ENCODE measurements at places on chromosomes 4 and X. TPM values are rescaled to one million over a fixed set of nuclear protein-coding genes. Genes with fewer than 3 reads are reported as not detected.

- DNase-seq = no peak
Observed at GRCh38 chr4:42747971-42748370, 91.1 kb upstream of the ATP8A1 start.

Gene RAB33A
- 2.1 TPM for total RNA-seq

DNA sequence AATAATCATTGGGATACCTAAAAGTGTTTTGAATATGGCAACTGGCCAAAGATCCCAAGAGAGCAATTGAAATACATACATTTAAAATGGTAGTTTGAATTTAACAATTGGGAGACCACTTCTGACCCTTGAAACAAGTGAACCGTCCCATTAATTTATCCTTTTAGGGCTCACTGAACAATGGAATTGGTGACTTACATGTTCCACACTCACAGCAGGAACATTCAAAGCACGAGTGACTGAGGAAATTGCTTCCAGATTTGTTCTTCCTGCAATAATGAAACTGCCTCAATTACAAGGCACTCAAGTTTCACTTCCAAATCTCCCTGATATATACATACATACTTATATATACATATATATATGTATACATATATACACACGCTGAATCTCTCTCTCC, 20.6 kb downstream of the SLC39A8 start:
- DNase-seq = no peak

DNA sequence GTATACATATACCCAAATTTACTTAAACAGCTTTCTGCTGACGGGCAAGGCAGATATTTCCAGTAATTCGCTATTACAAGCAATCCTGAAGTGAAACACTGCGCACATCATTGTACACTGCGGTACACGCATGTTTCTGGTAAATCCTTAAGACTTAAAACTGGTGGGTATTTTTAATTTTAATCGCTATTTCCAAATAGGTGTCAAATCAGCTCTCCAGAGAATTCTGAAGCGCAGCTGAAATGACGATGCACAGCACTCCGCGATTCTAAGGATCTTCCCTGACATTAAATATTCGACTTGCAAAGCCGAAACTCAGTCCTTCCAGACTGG, 361 bp downstream of the TMEM128 start:
- no peak for DNase-seq

GRCh38 chr4:186712690-186713089, 11.0 kb downstream of the FAT1 start:
- no peak for DNase-seq

DNA sequence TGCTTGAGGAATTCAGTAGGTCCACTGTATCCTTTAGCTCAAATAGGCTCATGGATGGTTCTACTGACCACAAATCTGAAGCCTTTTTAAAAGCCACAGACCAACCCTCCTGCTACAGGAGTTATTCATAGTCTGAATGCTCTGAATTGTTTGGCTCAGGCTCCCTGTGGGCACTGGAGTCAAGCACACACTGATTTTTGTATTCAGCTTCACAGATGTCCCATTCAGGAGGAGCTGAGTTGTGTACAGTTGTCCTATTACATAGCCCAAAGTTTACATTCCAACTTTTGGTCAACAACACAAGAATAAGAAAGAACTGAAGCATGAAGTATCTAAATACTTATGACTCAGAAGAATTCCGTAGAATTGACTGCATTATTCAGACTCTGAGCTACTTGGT, 243.9 kb downstream of the UNC5C start:
- no peak for DNase-seq

DNA sequence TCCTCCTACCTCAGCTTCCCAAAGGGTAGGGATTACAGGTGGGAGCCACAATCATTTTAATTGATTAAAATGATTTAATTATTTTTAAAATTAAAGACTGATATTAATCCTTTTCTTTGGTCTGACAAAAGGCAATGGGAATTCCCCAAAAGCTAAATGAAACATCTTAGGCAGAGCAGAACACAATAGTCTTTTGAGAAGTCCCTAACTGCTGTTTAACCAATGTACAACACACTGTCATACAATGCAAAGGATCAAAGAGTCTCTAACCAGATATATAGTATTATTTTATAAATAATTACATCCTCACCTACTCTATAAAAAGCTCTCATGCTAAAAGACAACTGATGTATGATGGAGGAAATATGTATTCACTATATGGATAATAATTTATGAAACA, 47.0 kb downstream of the THAP9 start:
- no peak for DNase-seq

GRCh38 chrX:72079607-72080006, 52.1 kb downstream of the RTL5 start:
- no peak for DNase-seq

Gene CCSER1
- not detected for total RNA-seq

DNA sequence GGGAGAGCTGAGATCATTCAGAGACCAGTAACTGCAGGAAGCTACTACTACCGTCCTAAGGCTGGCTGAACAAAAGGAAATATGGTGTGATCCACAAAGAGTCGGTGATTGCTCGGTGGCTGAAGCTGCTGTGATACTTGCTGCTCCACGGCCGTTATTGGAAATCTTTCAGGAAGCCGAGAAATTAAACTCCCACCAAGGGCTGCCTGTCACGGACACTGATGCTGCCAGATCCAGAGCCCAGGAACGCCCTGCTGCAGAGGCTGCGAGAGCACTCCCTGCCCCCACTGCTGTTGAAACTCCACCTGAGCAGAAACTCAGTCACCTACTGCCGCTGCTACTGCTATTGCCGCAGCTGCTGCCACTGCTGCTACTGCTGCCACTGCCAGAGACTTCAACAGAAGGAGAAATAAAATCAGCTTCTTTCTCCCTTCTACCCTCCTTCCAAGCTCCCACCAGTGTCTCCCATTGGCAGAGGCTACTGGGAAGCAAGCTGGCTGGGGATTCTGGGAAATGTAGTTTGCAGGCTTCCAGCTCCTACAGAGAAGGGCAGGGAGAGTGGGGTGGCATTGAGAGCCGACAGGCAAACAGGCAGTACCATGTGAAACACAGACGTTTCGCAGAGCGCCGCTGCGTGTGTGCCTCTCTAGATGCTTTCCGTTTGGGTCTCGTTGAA, 126.0 kb upstream of the ENPP6 start:
- DNase-seq = peak; percentile 64

Gene UGT2B17
- not detected for total RNA-seq

DNA sequence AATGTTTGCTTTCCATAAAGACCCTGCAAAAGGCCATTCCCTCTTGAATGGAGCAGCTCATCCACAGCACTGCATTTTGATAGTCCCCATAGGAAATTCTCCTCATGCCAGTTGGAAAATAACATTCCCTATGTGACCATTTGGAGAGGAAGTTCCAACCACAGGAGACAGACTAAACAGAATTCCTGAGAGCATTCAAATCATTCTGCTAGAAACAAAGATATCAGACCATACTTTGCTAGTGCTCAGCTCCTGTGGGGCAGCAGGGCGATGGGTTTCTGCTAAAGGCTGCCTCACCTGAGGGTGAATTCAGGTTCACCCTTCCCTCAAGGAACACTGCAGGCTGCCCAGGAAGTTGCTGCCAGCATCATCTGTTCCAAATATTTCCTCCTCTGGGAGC, 58.8 kb downstream of the LNX1 start:
- DNase-seq = no peak

Gene CT47B1
- total RNA-seq = not detected

Gene STPG2
- total RNA-seq = not detected

- DNase-seq = no peak
Observed at GRCh38 chr4:115841871-115842270, 728.5 kb upstream of the NDST4 start.

GRCh38 chr4:123284168-123284567, 112.4 kb upstream of the SPRY1 start:
- no peak for DNase-seq

DNA sequence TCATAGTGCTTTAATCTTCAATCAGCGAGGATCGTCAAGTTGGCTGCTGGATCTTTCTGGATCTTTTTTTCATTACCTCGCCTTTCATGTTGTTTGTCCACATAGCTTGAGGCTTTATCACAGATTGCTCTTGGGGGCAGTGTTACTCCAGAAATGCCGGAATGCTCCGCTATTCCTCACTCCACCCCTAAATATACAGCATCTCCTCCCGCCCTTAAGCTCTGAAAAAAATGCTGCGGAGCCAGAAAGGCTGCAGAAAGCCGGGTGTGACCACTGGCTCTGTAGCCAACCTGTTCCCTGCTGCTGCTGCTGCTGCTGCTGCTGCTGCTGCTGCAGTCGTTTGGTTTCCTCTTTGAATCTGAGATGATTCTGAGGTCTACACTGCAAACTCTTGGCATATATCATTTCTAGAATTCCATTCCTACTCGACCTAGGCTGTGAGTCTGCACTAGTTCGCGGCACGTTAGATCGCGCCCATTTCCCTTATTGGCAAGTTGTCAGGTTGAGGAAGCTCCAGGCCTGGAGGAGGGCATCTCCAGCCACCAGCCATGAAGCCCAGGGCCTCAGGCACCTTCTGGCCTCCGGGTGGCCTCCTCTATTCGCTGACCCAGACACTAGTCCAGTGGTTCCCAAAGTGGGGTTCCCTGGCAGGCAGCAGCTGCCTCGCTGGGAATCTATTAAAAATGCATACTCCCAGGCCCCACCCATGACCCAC, 34.2 kb downstream of the WDR13 start:
- DNase-seq = peak; percentile 87

DNA sequence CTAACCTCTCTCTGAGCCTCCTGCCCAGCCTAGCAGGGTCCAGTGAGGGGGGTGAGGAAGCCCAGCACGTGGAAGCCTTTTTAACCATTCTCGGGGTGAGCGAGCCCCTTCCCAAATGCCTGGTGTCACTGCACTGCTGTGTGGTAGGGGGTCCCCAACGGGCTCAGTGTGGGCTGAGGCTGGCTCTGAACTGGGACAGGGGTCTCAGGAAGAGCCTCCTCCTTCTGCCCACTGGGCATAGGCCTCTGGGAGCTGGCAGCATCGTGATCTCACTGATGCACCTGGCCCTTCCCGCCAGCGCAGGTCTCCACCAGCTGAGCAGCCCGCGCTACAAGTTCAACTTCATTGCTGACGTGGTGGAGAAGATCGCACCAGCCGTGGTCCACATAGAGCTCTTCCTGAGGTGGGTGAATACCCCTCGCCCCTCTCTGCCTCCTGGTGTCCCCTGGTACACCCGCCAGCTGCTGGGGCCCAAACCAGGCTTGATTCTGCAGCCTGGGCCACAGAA, 12.6 kb downstream of the HTRA3 start:
- DNase-seq = no peak

DNA sequence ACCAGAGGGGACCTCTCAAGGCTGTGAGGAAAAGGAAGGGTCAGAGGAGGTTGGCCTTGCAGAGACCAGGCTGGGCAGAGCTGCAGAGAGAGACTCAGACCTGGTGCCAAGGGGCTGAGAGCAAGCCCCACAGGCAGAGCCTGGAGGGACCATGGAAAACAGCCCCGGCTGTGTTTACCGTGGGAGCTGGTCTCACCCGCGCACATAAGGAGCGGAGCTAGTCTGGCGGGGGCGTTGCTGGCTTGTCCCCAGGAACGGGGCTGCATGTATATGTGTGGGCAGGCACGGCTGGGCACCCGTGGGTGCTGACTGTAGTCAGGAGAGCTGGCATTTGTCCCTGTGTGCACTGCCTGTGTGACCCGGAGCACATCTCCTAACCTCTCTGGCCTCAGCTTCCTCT, 45.7 kb downstream of the C4orf50 start:
- no peak for DNase-seq

DNA sequence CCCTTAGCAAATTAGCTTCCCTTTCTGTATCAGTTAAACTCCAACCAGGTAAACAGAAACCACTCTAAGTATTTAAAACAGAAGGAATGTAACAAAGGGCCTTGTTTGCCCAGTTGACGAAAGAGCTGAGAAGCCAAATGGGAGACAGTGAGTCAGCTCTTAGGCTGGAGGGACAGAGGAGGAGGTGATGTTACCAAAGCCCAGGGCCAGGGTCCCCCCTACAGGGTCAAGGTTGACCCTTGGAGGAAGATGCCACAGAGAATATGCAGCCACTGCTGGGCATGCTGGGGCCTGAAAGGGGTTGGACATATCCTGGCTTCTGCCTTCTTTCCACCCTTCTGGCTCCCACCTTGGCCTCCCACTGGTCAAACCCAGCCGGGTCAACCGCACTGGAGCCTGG, 38.3 kb upstream of the LGI2 start:
- no peak for DNase-seq

- DNase-seq = no peak
Observed at GRCh38 chr4:155072417-155072816, 136.0 kb upstream of the NPY2R start.

DNA sequence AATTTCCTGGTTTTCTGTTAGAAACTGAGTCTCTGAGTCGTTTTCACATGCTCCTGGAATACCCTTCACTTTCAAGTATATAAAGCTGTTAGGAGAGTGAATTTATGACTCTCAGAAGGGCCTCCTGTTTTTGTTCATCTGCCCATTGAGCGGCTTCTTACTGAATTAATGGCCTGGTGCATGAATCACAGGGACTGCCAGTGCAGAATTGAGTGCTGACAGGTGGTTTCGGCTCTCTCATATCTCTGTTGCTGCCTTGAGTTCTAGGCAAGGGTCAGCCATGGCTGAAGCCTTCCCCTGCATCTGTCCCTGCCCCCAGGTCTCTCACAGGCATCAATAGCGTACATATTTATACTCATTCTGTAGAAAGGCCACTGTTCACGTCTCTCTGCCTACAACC, 22.7 kb upstream of the SEPSECS start:
- no peak for DNase-seq

DNA sequence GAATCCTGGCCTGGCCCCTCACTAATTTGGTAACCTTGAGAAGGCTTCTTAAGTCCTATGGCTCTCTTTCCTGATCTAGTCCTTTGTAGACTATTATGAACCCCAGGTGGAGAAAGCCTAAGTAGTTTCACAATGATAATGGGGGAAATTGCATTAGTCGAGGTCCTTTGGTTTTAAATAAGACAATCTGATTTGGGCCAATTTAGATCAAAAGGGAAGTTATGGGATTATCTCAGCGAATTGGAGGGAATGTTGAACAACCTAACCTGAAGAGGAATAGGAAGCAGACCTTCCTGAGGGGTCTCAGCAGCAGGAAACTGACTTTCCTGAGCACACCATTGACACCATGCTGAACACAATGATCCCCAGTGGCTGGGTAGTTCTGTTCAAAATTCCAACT, 331.5 kb downstream of the PRDM5 start:
- DNase-seq = no peak

DNA sequence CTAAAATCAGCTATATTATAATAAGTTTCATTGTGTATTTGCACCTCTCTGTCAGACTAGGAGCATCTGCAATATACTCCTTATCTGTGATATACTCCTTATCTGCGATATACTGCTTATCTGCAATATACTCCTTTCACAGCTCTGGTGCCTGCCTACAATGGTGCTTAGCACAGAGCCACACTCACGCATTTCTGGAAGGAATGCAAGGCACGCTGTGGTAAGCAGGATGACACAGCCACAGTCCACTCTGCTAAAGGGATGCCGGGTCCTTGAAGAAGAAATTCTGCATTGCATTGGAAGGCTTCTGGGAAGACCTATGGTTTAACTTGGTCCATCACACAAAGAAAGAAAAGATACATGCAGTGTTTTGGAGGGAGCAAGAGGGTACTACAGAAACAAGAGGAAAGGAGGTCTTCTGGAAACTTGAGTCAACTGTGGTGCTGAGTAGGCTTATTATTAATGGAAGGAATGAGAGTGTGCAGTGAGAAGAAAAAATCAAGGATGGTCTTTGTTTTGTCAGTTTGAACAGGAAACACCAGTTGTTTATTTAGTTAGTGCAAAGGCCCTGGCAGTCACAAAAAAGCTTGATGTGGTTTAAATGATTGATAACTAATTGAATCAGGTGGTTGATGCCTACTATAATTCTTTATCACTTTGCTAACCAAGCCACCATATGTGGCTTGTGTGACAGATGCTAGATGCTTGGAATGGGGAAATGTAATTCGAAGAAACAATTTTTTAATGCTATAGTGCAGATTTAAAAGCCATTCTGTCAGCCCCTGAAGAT, 342.3 kb downstream of the GRXCR1 start:
- DNase-seq = no peak
